ENCODE measurements at places on chromosomes 13 and 19.
A peak's percentile ranks its signal among the peaks of the same experiment; 100 is the strongest.

DNA sequence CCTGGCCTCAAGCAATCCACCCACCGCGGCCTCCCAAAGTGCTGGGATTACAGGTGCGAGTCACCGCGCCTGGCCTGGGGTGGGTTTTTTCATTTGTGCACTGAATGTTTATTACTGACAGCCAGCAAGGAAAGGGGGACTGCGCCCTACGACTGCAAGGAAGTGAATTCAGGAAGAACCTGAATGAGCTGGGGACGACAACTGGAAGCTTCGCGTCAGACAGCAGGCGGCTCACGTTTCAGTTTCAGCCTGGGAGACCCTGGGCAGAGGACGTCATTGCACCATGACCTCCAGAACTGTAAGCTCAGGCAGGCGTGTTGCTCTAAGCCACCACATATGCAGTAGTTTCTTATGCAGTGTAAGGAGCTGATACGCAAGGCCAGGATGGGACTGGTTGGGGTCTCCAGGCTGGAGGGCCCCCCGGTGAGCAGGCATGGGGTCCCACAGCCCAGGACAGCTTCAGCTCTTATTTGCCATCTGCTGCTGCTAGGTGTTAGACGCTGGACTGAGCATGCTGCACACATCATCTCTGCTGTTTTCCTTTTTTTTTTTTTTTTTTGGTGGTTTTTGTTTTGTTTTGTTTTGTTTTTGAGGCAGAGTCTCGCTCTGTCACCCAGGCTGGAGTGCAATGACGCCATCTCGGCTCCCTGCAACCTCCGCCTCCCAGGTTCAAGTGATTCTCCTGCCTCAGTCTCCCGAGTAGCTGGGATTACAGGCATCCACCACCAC lies 66.6 kb downstream of the GADD45B start:
- DNase-seq, result no peak

GRCh38 chr13:59856281-59856810 lies 307.4 kb downstream of the DIAPH3 start:
- no peak for DNase-seq

DNA sequence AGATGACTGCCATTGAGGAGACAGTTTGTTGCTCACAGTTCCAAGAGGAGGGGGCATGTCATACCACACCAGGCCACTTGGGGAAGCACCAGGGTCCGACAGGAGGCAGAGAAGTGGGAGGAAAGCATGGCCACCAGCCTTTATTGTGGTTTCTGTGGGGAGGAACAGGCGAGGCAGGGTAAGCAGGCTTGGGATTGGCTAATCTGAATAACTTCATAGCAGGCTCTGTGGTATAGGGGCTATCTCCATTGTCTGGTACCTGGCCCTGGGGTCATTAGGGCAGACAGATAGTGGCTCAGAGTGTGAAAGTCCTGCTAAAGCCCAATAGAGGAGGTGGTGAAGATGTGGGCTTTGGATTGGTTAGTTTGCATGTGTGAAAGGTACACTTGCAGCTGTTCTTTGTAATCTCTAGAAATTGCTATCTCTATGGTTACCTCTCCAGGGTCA lies 35.5 kb downstream of the CBY2 start:
- peak; percentile 57 for DNase-seq

- peak; percentile 97 for DNase-seq
Observed at GRCh38 chr19:49447485-49448431, 3.9 kb downstream of the PIH1D1 start.

GRCh38 chr13:114161028-114161556 lies 18.0 kb upstream of the CFAP97D2 start:
- DNase-seq, result no peak

DNA sequence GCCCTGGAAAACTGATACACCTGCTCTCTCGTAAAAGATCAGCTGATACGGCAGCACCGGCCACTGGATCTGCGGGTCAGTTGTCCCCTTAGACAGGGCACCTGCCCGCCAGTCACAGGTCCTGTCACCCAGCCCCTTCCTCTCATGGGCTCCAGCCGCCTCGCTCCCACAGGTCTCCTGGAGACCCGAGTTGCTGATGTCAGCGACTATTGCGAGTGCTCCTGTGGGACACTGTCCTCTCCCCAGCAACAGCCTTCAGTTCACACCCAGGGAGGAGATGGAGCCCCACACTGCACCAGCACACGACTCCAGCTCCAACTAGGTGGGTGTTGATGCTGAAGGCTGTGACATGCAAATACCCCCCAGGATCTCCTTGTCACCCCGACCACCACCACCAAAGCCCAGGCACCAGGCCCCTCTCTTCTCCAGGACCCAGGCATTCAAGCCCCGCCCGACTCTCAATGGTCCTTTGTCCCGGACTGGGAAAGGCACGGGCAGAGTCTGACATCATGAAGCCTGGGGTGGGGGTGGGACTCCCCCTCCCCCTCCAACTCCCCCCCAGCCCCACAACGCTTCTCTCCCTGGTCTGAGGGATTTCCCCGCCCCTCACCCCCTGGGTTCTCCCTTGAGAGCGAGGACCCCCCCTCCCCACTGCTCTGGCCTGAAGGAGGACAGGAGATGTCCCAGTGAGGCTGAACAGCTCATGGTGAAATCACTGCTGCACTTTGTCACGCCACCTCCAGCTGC lies 1.4 kb upstream of the MAG start:
- no peak for DNase-seq

DNA sequence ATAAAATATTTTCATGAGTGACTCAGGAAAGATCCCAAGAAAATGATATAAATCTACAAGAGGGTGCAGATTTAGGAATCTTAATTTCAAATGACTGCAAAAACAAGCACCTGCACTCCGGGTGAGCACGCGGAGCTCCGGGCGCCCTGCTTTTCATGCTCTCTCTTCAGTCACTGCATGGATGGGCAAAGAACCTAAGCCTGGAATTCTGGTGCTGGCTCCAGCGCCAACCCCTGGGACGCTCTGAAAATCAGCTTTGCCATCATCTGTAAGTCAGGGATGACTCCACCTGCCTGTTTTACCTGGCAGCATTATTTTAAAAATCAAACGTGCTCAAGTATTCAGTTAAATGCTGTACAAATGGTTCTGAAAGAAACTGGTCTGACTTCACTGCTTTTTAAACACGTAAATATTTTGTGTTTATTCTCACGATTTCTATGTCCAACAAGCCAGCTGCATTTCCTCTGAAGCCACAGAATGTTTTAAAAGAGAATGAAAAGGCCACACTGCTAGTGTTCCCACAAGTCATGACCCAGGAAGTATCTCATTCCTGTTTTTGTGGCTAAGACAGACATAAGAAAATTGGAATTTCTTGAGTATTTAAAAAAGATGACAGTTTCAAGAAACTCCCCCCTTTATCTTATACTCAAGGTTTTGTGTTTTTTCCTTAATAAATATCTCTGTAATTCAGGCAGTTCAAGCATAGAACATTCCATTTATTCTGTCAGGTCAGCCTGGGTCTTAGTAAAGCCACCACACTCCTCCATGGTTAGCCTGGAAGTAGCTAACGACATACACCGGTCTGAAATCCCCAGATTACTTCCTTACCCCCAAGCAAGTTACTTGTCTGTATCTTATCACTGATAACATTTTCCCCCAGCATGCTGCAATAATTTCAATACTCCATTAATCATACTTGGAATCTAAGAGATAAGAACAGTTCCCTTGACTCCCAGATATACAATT lies 81.1 kb downstream of the COL4A1 start:
- no peak for DNase-seq

Data from Karpas-422 (cell line).